ENCODE measurements at places on chromosomes 5 and 9. TPM values are rescaled to one million over a fixed set of nuclear protein-coding genes. Genes with fewer than 3 reads are reported as not detected.
A peak's percentile ranks its signal among the peaks of the same experiment; 100 is the strongest.

The FAM153A gene
- 1.1 TPM for total RNA-seq

The SAXO1 gene
- not detected for total RNA-seq

The ZNF879 gene
- total RNA-seq = 2.7 TPM

GRCh38 chr5:137101544-137101943, 397.6 kb downstream of the SPOCK1 start:
- H3K27ac ChIP-seq = no peak overlapping the region
- no peaks in the 10 kb centered on the region for H3K4me1 ChIP-seq
- no peaks in the 10 kb centered on the region for H3K36me3 ChIP-seq
- no peak overlapping the region for H3K4me3 ChIP-seq
- no peaks in the 10 kb centered on the region for H3K27me3 ChIP-seq

DNA sequence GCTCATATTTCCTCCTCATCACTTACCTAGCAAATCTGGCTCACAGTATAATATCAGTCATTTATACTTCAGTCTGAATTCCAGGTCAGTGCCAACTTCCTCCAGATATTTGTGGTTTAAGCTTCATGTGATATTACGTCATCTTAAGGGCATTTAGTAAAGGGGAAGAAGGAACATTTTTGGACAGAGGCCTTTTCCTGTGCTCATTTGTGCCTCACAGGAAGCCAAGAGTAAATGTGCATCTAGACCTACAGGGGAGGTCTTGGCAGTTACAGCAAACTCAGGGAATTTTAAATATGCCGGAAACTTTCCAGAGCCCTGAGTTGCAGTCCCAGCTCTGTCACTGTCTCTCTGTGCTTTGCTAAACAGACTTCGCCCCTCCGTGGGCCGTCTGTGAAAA, 12.3 kb upstream of the KCNIP1 start:
- no peak overlapping the region for H3K27ac ChIP-seq
- DNase-seq = no peak
- no peaks in the 10 kb centered on the region for H3K4me1 ChIP-seq
- no peaks in the 10 kb centered on the region for H3K36me3 ChIP-seq

DNA sequence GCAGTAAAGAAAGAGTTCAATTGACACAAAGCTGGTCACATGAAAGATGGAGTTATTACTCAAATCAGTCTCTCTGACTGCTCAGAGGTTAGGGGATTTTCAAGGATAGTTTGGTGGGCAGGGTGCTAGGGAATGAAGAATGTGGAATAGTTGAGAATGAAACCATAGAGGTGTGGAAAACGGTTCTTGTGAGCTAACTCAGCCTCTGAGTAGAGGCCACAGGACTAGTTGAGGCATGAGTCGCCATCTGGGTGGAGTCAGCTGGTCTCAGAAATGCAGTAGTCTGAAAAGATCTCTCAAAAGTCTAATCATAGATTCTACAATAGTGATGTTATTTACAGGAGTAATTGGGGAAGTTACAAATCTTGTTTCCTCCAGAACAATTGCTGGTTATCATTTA, 178.9 kb upstream of the SPEF2 start:
- H3K4me3 ChIP-seq = no peak overlapping the region
- no peaks in the 10 kb centered on the region for H3K36me3 ChIP-seq
- no peaks in the 10 kb centered on the region for H3K27me3 ChIP-seq
- DNase-seq = no peak
- H3K4me1 ChIP-seq = no peaks in the 10 kb centered on the region

- peaks cover 34% of the 10 kb centered on the region for H3K4me1 ChIP-seq
- H3K4me3 ChIP-seq = peak overlapping the region; percentile 96
Observed at GRCh38 chr9:127448112-127448805, 2.9 kb downstream of the RPL12 start.

DNA sequence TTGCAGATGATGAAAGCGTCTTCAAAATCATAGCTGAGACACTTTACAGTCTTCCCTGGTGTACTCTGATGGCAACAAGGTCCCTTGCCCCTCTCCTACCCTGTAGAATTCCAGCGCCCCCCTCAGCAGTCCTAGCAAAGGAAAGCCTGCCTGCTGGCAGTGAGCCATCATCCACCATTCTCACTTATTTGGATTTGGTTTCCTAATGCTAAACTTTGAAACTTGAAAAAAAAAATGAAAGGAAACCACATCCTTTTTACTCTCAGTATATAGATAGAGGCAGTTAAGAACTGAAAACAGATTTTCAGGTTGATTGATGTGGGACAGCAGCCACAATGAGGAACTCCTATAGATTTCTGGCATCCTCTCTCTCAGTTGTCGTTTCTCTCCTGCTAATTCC, at the start of gene GZMA:
Gene GZMA (plus strand): TSS at position 299 of the 400 bp plus-strand sequence. CDS start 37 bp downstream, at position 336.
- no peak within 1 kb of the TSS for H3K4me3 ChIP-seq
- H3K4me1 ChIP-seq = no peaks in the 10 kb centered on the region
- H3K27me3 ChIP-seq = no peaks in the 10 kb centered on the region
